Left renal cortex interstitium (tissue), 4 donors: ENCODE measurements at places on chromosomes 6 and 20. TPM values are rescaled to one million over a fixed set of nuclear protein-coding genes. Genes with fewer than 3 reads are reported as not detected.
A peak's percentile ranks its signal among the peaks of the same experiment; 100 is the strongest.

- DNase-seq = no peak
Observed at GRCh38 chr6:39366931-39367618, 44.6 kb upstream of the KCNK16 start.

- no peak for DNase-seq
Observed at GRCh38 chr6:7424967-7425807, 35.6 kb downstream of the RIOK1 start.

GRCh38 chr6:144055121-144055931, 40.0 kb downstream of the SF3B5 start:
- DNase-seq = no peak

DNA sequence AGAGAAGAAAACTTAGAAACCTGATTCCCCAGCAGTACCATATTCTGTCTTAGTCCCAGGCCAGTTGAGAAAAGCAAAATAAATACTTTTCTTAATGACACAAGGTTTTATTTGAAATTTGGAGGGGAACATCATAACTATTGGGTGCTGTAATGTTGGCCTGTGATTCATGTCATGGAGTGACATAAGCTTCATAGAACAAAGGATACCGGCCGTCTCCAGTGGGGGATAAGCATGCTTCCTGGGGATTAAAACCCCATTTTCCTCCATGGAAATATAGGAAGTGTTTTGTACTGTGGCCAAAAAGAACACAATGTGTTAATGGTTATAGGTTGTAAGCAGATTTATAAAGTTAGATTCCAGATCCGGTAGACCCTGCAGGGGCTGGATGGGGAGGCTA, 18.0 kb downstream of the MTHFD1L start:
- no peak for DNase-seq

HLA-DRB1 gene
- 57.0 TPM for polyA plus RNA-seq

GRCh38 chr6:41040940-41041536, 1.2 kb upstream of the TSPO2 start:
- no peak for DNase-seq

DNA sequence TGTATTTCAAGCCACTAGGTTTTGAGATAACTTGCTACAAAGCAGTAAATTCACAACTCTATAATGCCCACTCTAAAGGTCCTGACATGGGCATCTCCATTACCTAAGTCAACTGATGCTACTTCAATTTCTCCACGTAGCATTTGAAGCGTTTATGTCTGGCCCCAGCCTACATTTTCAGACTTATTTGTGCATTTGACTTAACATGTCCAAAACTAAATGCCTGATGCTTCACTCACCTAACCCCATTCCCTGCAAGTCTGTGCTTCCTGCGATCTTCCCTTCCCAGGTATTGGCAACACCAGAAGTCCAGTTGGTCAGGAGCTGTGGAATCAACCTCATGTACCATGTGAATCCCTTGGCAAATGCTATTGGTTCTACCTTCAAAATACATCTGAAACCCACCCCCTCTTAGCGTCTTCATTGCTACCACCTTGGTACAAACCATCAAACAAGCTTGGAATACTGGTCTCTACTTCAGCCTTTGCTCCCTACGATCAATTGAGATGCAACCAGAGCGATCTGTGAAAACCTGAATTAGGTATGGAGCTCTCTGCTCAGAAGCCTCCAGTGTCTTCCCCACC, 12.8 kb upstream of the ZNFX1 start:
- DNase-seq = no peak

DNA sequence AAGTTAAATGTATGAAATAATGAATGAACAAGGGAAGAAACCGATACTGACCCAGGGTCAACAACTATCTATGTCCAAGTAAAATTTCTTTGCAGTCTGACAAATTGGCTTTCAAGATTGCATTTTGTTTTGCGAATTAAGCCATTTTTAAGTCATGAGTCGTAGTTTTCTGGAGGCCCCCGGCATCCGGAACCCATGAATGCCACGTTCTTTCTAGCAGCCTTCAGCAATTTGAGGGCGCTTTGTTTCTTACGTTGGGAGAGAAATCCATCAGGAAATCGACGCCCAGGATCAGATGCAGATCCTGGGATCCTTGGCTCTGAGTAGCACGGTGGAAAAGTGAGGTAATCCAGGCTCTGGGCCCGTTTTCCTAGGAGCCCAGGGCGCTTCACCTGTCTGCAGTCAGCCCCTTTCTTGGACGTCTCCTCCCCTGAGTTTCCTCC, 309 bp upstream of the ABRACL start:
- no peak for DNase-seq

DNA sequence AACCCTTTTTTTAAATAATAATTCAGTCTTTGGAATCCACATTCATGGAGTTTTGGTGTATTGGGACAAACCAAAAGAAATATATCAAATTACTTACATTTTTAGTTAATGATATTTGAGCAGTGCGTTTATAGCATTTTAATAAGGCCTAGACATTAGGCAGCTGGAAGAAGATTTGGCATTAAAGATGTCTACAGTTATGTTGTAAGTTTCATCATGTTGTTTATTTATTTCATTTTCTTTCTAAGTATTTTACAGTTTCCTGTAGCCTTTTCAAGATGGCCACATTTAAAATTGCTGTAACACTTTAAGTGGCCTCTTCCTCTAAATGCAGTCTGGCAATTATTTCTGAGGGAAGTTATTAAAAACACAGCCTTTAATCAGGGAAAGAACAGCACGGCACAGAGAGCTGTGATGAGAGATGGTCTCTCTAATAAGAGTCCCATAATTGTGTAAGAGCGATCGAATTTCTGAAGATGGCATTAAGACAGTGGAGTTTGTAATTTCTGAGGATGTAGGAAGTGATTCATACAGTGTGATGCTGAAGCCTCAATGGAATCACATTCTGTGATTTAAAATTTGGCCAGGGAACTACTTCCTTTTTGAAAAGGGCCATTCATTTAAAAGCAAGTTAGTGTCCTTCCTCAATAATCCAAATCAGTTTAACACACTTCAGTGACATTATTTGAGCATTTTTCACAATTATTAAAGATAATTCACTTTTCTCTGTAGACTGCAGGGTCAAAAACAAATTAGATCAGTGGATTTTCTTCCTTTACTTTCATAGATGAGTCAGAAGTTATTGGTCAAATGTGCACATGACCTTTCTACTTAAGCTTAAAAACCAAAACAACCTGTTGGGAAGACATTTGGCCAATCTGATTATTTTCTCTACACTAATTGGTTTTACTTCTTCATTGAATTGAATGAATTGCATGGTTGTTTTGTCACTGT, 52.4 kb upstream of the EDN3 start:
- no peak for DNase-seq

OPRM1 gene
- polyA plus RNA-seq = 0.09 TPM

DNA sequence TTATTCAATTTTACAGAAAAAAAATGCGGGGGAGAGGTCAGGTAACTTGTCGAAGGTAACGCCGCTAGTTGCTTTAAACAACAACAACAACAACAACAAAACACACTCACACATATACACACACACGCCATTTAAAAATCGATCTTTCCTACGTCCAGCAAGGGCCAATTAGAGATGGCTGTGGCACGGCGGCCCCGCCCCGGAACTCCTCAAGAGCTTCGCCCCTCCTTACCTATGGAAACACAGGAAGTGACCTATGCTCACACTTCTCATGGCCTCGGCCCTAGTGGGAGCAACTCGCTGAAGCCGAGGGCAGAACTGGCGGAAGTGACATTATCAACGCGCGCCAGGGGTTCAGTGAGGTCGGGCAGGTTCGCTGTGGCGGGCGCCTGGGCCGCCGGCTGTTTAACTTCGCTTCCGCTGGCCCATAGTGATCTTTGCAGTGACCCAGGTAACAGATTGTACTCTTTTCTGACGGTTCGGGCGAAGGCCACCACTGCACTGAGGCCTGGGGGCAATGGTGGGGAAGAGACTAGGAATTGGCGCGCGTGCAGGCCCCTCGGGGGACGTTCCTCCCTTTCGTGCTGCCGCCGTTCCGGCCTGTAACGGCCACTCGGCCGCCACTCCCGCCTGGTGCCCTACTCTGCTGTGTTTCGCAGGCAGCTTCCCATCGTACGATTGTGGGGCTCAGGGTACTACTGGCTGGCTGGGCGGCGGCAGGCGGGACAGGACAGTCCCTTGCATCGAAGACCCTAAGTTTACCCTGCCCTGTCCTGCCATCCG, at the start of gene TBP:
Gene TBP, plus strand, starts transcription at position 357 of the 783 bp plus-strand sequence. CDS start 2,661 bp downstream, outside the sequence.
- peak; percentile 94 for DNase-seq

SNAP91 gene
- 0.52 TPM for polyA plus RNA-seq

DNA sequence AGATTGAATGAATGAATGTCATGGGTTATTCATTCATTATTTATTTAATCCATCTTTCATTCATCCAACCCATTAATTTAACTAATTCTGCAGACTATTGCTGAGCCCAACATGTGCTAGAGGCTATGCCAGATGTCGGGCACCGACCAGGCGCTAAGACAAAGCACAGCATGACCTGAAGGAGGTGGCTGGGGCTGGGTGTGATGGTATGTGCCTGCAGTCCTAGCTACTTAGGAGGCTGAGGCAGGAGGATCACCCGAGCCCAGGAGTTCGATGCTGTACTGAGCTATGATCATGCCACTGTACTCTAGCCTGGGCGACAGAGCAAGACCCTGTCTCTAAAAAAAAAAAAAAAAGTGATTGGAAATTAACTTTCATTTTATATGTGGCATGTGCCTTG, 5.7 kb upstream of the SLC22A7 start:
- DNase-seq = no peak

PACSIN1 gene
- 0.68 TPM for polyA plus RNA-seq

- DNase-seq = no peak
Observed at GRCh38 chr20:33645072-33645358, 17.1 kb upstream of the C20orf144 start.

GRCh38 chr6:18314317-18314997, 50.1 kb upstream of the DEK start:
- no peak for DNase-seq

NMBR gene
- 0.28 TPM for polyA plus RNA-seq

PRELID3B gene
- polyA plus RNA-seq = 71.1 TPM

CRISP3 gene
- polyA plus RNA-seq = not detected

DNA sequence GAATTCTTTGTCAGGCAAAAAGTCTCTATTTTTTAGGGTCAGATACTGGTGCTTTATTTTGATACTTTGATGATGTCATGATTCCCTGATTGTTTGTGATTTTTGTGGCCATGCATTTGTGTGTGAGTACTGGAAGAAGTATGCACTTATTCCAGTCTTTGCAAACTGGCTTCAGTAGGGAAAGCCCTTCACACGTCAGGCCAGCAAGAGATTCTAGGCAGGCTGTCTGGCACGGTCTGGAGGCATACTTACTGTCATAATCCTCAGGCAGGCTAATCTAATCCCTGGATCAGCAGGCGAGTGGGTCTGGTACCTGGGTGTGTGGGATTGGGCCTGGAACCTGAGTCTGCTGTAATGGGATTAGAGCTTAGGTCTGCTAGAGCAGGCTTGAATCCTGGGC, 391.8 kb upstream of the MMS22L start:
- DNase-seq = no peak

ZBTB12 gene
- 24.1 TPM for polyA plus RNA-seq

DNA sequence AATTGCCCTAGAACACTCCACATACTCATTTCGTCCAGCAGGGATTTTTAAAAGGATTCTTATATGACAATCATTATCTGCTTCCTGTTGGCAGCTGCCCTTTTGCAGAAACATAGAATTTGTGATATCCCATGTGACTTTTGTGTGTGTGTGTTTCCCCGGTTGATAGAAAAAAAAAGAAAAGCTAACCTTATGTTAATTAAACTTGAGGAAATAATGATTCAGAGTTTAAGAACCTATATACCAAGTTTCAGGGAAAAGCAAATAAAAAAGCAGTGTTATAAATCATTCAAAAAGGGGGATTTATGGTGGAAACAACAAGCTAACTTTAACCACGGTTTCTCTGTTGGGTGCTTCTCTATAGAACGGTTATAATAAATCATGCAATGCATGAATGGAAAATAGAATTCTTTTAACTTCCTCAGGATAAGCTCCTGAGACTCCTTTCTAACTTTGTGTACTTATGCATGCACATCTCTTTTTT, 826.9 kb upstream of the EYS start:
- no peak for DNase-seq

DNA sequence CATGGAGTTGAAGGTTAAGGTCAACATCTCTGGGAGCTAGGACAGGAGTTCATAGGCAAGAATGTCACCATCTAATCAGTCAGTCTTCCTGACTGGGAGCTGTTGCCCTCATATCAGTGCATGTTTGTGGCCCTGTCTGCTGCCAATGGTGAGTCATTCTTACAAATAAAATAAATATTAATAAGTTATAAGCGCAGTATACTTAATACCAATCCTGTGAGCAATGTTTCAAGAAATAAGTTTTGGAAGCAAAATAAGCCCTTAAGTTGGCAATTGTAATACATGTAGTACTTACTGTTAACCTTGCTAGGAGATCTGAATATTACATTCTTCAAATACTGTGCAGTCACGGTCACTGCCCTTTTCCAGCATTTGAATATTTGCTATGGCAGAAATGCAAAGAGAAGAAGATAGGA, 20.2 kb upstream of the MDGA1 start:
- DNase-seq = no peak
